ENCODE measurements at places on chromosomes 1 and 21.

DNA sequence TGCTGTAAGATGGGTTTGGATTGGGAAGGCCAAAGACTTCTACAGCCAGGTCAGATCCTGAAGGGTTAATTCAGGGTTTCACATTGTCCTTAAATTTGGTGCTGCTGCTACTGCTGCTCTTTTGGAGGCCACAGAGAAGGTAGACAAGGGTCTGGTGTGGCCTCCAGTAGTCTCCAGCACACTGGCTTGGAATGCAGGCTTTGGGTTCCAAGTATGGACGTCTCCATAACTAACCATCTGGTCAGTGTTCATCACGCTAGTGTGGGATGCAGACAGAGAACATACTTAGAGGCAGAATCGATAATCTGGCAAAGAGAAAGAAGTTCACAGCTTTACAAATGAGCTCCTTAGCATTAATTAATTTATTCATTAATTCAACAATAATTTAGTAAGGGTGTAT lies 154.1 kb downstream of the ZBTB18 start:
- no peak for DNase-seq

GRCh38 chr1:95388031-95388430 lies 154.0 kb downstream of the RWDD3 start:
- DNase-seq: peak; percentile 86

- DNase-seq: no peak
Measured at GRCh38 chr1:219155135-219155534, 18.5 kb upstream of the LYPLAL1 start.

DNA sequence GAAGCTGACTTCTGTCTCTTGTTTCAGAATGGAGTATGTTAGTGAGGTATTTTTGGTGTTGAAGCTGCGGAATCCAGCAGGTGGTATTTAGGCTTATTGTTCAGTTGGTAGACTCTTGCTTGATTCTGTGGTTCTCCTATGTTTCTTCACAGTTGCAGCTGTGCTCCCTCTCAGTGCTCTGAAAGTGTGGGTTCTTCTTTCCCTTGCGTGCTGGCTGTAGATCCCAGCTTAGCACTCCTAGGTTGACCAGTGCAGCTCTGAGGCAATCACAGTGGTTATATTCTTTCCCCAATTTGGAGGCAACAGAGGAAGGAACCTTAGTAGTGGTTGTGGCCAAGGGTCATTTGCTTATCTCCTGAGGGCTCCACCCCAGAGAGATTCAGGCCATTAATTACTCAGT lies 269.2 kb upstream of the NRIP1 start:
- no peak for DNase-seq

GRCh38 chr1:59015708-59016107 lies 231.9 kb upstream of the JUN start:
- DNase-seq: no peak

GRCh38 chr1:180627411-180627810 lies 4.4 kb upstream of the XPR1 start:
- no peak for DNase-seq

- peak; percentile 72 for DNase-seq
Measured at GRCh38 chr1:108645564-108646184, 15.2 kb downstream of the HENMT1 start.

GRCh38 chr1:58345215-58346035 lies 201.1 kb downstream of the OMA1 start:
- DNase-seq: no peak

- no peak for DNase-seq
Measured at GRCh38 chr1:151720974-151721787, at the start of gene RIIAD1. Gene RIIAD1, plus strand, starts transcription at chr1:151721522. Its CDS starts 15 bp downstream, at chr1:151721537.

DNA sequence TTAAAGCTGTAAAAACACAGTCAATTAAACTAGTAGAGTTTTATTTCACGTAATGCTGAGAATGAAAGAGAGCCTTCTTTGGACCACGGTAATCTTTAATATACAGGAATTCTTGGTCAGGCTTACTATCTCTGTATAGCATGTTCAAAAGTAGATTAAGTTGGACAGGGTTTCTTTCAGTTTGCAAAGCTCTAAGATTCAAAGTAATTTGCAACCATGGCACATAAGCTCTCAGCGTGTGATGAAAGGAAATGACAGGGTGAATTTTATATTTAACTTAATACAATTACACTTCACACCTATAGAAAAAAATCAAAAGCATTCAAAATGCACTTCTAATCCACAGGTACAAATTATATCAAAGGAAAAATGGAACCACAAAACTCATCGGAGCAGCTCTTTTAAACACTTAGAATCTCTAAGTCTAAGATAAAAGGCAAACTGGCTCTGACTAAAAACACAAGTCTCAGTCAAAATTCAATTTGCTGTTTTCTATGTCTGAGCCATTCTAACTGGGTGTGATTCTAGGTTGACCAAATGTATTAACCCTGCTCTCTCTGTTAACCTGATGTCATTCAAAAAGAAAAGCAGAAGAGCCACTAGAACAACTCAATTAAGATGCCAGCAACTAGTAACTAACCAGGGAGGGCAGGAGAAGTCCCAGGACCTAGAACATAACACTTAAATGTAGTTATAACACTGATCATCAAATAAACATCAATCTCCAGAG lies 147.7 kb downstream of the RERE start:
- DNase-seq: no peak

GRCh38 chr1:175380521-175381300 lies 188.1 kb upstream of the KIAA0040 start:
- DNase-seq: no peak

- DNase-seq: no peak
Measured at GRCh38 chr1:240399381-240399780, 212.6 kb downstream of the GREM2 start.

DNA sequence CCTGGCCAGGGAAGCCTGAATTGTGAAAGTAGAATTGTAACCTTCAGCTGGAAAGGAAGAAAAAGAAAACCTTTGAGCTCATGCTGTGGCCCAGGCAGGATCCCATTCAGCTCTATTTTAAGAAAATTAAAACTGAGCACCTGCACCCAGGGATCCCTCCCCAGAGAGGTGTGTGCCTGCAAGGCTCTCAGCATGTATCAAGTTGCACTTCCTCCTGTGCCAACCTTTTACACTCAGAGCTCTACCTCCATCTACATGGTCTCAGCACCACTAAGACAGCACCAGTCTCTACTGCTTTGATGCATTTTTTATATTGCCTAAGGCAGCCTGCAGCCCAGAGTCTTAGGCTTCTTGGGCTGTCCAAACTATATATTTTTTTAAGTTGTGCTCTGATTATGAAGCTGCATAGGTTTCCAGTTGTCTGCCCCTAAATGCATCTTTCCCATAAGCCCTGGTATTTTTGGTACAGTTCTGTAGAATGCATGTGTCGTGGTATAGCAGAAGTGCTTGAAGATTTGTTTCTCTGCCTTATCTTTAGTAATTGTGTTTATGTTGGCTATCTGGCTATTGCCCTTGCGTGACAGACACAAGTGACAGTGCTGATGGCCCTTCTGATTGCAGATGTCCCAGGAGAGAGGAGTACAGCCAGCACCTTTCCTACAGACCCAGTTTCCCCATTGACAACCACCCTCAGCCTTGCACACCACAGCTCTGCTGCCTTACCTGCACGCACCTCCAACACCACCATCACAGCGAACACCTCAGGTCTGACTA lies 63.1 kb downstream of the PTPRC start:
- no peak for DNase-seq

- no peak for DNase-seq
Measured at GRCh38 chr1:167104256-167104633, 10.4 kb downstream of the STYXL2 start.

DNA sequence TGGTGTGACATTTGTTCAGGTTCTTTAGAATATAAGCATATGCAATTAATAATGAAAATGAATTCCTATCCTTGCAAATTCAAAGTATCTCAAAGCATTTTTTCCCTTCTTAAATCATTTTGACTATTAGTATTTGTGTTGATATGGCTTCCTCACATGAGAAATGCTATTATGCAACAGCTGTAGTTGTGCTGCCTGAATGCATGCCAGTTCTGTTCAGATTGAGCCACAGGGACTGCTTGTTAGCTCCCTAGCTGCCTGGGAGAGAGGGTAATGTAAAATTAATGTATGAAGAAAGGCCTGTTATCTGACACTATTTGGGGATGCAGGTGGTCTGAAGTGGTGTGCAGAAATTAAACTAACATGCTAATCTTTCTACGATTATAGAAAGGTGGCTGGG lies 45.5 kb downstream of the CACHD1 start:
- DNase-seq: peak; percentile 19

GRCh38 chr1:178107823-178108222 lies 13.9 kb downstream of the RASAL2 start:
- no peak for DNase-seq

- peak; percentile 59 for DNase-seq
Measured at GRCh38 chr1:10794724-10795275, 1.6 kb downstream of the CASZ1 start.

- peak; percentile 56 for DNase-seq
Measured at GRCh38 chr1:160070243-160071163, 543 bp upstream of the KCNJ10 start.

DNA sequence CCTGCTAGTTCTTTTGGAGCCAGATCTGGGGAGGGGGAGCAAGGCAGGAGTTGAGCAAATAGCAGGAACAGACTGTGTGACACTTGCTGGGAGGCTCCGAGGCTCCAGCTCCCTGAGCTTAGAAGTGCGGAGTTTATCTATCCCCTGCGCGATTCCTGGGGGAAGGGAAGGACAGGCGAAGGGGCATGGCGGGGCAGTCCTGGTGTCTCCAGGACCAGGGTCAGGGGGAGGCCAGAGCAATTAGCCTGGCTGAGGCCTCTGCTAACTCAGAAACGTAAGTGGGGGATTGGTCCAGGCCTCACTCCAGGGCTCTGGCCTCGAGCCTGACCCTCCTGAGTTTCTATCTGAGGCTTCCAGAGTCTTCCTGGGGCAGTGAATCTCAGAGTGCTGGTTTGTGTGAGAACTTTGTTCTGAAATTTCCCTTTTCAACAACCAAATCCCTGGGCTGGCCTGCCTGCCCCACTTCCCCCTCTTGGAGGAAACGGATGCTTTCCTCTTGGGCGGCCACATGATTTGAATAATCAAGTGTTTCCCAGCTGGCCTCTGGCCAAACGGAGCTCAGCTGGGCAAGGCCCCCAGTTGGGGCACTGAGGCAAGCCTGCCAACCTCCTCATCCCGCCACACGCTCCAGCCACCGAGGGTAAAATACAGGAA lies 15.6 kb downstream of the ALPL start:
- DNase-seq: no peak

- DNase-seq: no peak
Measured at GRCh38 chr1:46761740-46762139, 37.1 kb upstream of the CYP4B1 start.

- no peak for DNase-seq
Measured at GRCh38 chr1:167298325-167298724, 77.6 kb downstream of the POU2F1 start.

GRCh38 chr1:149885339-149886120 lies 13.8 kb upstream of the BOLA1 start:
- peak; percentile 72 for DNase-seq
